Cerebellar cortex (tissue), 1 donor: ENCODE measurements at places on chromosomes 2 and 18.

GRCh38 chr2:137161250-137161649, 395.9 kb downstream of the THSD7B start:
- no peak for DNase-seq

GRCh38 chr2:43136876-43137275, 89.5 kb downstream of the ZFP36L2 start:
- no peak for DNase-seq

DNA sequence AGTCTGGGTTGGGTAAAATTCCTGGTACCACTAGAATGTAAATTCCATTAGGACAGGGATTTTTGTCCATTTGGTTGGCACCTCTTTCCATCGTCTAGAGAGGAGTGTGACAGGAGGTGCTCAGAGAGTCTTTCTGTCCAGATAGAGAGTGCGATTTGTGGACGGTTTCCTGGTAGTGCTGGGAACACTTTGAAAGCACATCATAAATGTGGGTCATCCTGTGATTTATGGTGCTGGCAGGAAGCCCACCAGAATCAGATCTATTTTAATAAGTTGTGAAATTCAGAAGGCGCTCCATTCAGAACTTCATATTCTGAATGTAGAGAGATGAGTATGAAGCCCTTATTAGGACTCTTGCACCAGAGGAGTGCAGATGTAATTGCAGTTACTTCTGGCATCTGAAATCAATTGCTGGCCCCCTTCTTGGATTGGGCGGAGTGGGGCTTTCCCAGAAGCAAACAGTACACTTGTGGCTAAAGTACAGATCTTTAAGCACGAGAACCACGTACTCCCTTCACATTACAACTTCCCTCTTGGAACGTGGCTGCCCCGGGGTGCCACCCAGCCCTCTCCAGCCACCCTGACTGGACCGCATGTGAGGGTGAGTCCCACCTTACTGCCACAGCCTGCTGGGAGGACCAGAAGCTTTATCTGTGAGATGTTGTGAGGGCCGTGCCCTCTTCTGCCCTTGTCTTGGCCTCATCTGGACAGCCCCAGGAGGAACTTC, 243.2 kb downstream of the MYO3B start:
- DNase-seq, result no peak

- no peak for DNase-seq
Observed at GRCh38 chr2:871175-871727, 79.4 kb upstream of the SNTG2 start.

DNA sequence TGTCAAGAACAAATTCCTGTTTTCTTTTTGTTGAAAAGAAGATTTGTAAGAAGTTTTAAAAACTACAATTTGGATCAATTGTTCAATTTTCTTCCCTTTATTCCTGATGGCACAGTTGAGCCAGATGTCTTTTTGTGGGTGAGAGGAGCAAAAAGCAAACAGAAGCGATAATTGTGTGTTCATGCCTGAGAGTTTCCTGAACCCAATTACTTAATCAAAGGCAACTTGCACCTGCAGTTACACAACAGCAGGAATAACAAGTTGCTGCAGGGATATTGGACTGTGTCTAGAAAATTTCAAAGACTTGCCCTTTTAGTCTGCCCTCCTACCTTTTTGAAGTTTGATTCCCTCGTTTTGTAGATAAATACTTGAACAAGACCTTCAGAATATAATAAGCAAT, 383.6 kb downstream of the DSEL start:
- DNase-seq, result no peak
